ENCODE measurements at places on chromosomes 7 and 10.

- no peak for DNase-seq
Measured at GRCh38 chr7:1882451-1882850, 212.4 kb downstream of the ELFN1 start.

GRCh38 chr7:70520611-70521010, 611.3 kb upstream of the GALNT17 start:
- no peak for DNase-seq

- DNase-seq: no peak
Measured at GRCh38 chr7:113060100-113060499, 26.5 kb downstream of the GPR85 start.

- DNase-seq: no peak
Measured at GRCh38 chr7:142331941-142332340, 74.1 kb upstream of the PRSS58 start.

GRCh38 chr10:8455181-8455580, 400.7 kb downstream of the GATA3 start:
- no peak for DNase-seq

GRCh38 chr7:20236790-20237189, 19.6 kb upstream of the MACC1 start:
- DNase-seq: no peak

DNA sequence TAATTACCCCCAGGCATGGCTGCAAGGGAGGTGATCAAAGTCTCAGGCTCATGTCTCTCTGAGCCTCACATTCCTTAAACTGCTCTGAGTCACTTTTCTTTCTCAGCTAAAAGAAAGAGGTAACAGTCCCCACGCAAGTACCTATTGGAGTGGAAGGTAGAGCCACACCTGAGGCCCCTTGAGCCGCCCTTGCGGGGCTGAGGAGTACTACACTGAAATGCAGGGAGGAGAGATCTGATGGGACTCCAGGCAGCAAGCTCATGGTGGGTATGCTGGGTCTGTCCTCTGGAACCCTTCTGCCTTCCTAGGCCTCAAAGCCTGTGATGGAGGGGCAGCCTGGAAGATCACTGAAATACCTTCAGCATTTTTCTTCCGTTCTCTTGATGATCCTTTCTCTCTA, 960.0 kb downstream of the DNAJB9 start:
- DNase-seq: no peak

GRCh38 chr7:55784151-55784550, 78.4 kb downstream of the SEPTIN14 start:
- DNase-seq: no peak

- no peak for DNase-seq
Measured at GRCh38 chr10:47060993-47061500, 149.8 kb downstream of the PTPN20 start.

- DNase-seq: no peak
Measured at GRCh38 chr10:32771217-32771616, 186.8 kb downstream of the ITGB1 start.

DNA sequence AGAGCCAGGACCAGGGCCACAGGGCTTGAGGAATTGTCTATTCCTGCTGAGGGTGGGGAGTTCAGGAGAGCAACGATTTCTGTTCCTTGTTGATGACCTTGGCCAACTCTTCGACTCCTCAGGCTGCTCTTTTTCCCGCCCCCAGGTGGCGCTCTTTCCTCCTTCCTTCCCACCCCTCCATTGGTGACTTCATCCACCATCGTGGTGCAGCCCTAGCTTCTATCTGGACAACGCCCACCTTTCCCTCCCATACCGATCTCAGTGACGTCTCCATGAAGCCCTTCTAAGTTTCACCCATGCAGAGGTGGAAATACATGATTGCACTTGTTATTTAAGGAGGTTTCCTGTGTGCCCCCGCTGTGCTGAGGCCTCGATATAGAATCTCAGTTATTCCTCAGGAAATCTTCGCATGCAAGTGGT, 22.1 kb upstream of the CARD11 start:
- peak; percentile 15 for DNase-seq
